ENCODE measurements at places on chromosomes 1 and 21. TPM values are rescaled to one million over a fixed set of nuclear protein-coding genes. Genes with fewer than 3 reads are reported as not detected.

DNA sequence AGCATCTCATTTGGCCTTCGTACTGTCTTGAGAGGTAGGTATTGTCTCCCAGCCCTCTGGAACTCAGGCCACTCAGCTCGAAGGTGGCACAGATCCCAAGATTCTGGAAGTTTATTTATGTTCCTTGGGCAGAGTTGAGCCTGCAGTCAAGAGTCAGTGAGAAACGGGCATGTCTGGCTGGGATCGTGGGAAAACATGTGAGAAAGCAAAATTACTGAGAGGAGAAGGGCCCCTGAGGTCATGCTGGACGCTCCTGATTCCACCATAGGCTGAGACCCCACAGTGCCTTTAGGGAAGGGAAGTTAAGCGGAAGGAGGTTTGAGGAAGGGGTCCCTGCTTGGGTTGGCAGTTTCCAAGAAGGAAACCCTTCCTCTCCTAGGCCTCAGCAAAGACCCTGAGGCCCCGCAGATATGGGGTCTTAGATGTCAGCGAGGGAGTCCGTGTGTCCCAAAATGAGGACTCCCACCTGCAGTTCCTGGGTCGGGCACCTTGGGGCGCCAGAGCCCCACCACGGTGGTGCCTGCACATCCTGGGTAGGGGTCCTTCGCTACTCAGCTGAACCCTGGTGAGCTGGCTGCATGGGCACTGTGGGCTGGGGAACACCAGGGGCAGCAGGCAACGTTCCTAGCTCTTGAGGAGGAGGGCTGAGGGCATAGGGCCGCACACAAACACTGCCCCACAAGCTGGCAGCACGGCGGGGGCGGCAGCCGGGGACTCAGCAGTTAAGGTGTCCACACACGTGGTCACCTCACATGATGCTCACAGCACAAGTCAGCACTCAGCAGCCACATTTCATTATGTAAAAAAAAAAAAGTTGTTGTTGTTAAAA lies 12.3 kb upstream of the SEMA4A start:
- no peak overlapping the region for H3K4me3 ChIP-seq
- DNase-seq: no peak
- no peak overlapping the region for H3K27ac ChIP-seq
- no peaks in the 10 kb centered on the region for H3K27me3 ChIP-seq
- peaks cover 13% of the 10 kb centered on the region for H3K4me1 ChIP-seq

The NCMAP gene
- total RNA-seq: 9.2 TPM

The C8B gene
- total RNA-seq: 1.2 TPM

DNA sequence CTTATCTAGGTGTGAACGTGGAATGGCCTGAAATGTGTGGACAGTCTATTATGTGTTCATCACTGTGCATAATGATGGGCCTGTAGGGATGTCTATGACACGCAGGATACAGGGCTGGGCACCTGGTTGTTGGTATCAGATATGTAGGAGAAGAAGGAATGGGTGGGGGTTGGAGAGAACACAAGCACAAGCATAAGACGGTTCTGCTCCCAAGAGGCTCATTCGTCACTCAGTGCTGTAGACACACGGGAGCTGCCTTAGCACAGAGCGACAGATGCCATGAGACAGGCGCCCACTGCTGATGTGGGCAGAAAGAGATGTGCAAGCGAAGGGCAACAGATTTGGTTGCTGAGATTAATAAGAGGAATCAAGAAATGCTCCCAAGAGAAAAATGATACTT lies 256.2 kb downstream of the DISC1 start:
- H3K4me1 ChIP-seq: no peaks in the 10 kb centered on the region
- no peaks in the 10 kb centered on the region for H3K27me3 ChIP-seq
- no peak for DNase-seq
- no peak overlapping the region for H3K4me3 ChIP-seq

- no peaks in the 10 kb centered on the region for H3K36me3 ChIP-seq
- no peaks in the 10 kb centered on the region for H3K27me3 ChIP-seq
- no peak overlapping the region for H3K4me3 ChIP-seq
- H3K27ac ChIP-seq: no peak overlapping the region
- no peak for DNase-seq
These were observed 85.9 kb downstream of the SELENOF start for GRCh38 chr1:86828024-86828423.

- no peak overlapping the region for H3K4me3 ChIP-seq
- H3K36me3 ChIP-seq: no peaks in the 10 kb centered on the region
- no peaks in the 10 kb centered on the region for H3K27me3 ChIP-seq
- H3K27ac ChIP-seq: no peak overlapping the region
- no peaks in the 10 kb centered on the region for H3K4me1 ChIP-seq
These were observed 717.5 kb downstream of the RWDD3 start for GRCh38 chr1:95951371-95952102.

The HP1BP3 gene
- total RNA-seq: 253 TPM

The GGPS1 gene
- 29.8 TPM for total RNA-seq

DNA sequence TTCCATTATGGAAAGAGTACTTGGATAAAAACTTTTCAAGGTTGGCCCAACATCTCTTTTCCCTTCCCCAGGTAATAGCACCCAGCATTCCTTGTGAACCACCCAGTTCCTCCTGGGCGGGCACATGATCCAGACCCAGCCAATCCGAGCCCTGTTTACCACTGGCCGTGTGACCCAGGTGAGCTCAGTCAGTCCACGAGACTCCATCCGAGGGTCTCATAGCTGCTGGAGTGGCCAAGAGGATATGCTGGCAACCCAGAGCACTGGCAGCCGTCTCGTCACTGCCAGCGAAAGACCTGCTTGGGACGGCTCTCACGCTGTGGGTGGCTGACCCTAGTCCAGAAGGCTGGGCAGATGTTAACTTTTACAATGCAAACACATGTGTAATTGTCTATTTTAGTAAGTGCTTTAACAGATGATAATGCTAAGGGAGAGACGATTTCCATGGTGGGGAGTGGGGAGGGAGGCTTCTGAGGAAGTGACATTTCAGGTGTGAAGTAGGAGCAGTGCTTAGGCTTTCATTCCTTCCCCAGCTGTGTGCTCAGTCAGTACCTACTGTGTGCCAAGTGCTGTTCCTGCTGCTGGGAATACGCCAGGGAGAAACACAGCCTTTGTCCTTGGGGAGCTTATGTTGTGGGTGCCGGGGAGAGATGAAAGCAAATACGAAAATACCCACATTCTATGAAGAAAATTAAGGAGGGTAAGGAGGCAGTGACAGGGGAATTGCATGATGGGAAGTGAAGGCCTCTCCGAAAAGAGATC lies 24.5 kb downstream of the PARK7 start:
- H3K27me3 ChIP-seq: no peaks in the 10 kb centered on the region
- no peak for DNase-seq
- H3K27ac ChIP-seq: no peak overlapping the region
- H3K4me1 ChIP-seq: peaks cover 9% of the 10 kb centered on the region
- peaks cover 50% of the 10 kb centered on the region for H3K36me3 ChIP-seq

DNA sequence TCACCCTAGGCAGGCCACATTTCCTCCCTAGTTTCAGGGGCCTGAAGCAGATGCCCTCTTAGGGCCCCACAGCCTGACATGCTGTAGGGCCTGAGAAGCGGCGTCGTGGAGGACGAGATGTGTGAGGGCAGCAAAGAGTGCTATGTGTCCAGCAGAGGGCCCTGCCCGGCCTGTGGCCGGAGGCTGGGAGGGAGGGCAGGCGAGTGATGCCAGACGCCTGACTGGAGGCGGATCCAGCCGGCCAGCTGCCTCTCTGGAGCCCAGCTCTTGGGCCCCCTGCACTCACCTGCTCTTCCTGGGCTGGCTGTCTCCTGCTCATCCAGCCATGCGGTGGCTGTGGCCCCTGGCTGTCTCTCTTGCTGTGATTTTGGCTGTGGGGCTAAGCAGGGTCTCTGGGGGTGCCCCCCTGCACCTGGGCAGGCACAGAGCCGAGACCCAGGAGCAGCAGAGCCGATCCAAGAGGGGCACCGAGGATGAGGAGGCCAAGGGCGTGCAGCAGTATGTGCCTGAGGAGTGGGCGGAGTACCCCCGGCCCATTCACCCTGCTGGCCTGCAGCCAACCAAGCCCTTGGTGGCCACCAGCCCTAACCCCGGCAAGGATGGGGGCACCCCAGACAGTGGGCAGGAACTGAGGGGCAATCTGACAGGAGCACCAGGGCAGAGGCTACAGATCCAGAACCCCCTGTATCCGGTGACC lies at the start of gene GPR37L1:
TSS of gene GPR37L1 (plus strand) at position 279 of the 697 bp plus-strand sequence. CDS start at position 326, 47 bp downstream.
- H3K4me3 ChIP-seq: no peak within 1 kb of the TSS
- DNase-seq: peak; percentile 76
- no peaks in the 10 kb centered on the region for H3K4me1 ChIP-seq

DNA sequence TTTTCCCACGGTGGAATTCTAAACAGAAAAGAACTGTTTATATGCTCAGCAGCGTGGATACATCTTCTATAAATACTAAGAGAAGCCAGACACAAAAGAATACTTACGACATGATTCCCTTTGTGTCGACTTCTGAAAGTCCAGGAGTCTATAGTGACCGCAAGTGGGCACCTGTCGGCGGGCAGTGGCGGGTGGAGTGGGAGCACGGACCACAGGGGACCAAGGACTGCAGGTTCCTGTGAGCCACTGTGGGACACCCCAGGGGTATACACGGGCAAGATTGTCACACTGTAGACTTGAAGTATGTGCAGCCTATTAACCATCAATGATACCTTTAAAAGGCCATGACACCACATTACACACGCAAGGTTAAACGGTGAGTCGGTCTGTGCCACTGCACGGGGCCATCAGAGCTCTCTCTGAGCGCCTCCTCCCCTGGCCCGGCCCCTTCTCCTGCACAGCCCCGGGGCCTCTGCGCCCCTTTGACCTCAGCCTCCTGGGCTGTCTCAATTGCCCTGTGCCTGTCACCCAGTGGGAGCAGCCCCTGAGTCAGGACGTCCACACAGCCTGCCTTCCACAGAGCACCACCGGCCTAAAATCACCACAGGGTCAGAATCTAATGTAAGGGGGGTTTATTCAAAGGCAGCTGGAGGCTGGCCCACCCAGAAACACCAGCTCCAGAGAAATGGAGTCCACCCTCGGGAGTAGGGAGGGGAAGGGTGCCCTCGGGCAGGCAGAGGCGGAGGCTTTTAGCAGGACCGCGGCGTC lies 90.0 kb upstream of the COL6A1 start:
- no peak overlapping the region for H3K4me3 ChIP-seq
- no peak overlapping the region for H3K27ac ChIP-seq
- DNase-seq: peak; percentile 33
- peaks cover 3% of the 10 kb centered on the region for H3K27me3 ChIP-seq

- H3K27ac ChIP-seq: no peak overlapping the region
- no peak overlapping the region for H3K4me3 ChIP-seq
- H3K27me3 ChIP-seq: no peaks in the 10 kb centered on the region
- H3K4me1 ChIP-seq: no peaks in the 10 kb centered on the region
- no peak for DNase-seq
These were observed 74.3 kb upstream of the CAPZB start for GRCh38 chr1:19559641-19560040.

GRCh38 chr1:30323841-30324240 lies 399.5 kb downstream of the MATN1 start:
- no peak overlapping the region for H3K4me3 ChIP-seq
- H3K27ac ChIP-seq: no peak overlapping the region
- peaks cover 19% of the 10 kb centered on the region for H3K27me3 ChIP-seq
- H3K36me3 ChIP-seq: no peaks in the 10 kb centered on the region
- no peaks in the 10 kb centered on the region for H3K4me1 ChIP-seq

The C4BPA gene
- total RNA-seq: 65.2 TPM

The ADAMTS1 gene
- total RNA-seq: 59.3 TPM

DNA sequence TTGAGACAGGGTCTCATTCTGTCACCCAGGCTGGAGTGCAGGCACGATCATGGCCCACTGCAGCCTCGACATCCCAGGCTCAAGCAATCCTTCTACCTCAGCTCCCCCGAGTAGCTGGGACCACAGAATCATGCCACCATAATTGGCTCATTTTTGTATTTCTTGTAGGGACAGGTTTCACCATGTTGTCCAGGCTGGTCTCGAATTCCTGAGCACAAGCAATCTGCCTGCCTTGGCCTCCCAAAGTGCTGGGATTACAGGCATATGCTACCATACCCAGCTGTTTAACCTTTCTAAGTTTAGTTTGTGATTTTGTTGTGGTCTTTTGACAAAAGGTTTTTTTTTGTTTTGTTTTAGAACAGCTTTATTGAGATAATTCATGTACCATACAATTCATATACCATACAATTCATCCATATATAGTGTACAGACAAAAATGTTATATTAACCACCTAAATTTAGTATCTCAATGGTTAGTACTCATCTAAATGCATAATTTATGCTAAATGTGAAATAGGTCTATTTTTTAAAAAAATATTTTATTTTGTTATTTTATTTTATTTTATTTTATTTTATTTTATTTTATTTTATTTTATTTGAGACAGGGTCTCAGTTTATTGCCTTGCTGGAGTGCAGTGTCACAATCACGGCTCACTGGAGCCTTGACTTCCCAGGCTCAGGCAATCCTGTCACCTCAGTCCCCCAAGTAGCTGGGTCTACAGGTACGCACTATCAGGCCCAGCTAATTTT lies 8.9 kb downstream of the ZMPSTE24 start:
- H3K4me1 ChIP-seq: peaks cover 10% of the 10 kb centered on the region
- peaks cover 80% of the 10 kb centered on the region for H3K36me3 ChIP-seq
- peak overlapping the region; percentile 27 for H3K27ac ChIP-seq
- DNase-seq: no peak
- no peak overlapping the region for H3K4me3 ChIP-seq

The OR10J1 gene
- total RNA-seq: not detected

- H3K36me3 ChIP-seq: no peaks in the 10 kb centered on the region
- H3K4me1 ChIP-seq: no peaks in the 10 kb centered on the region
- H3K27me3 ChIP-seq: no peaks in the 10 kb centered on the region
- DNase-seq: no peak
- H3K27ac ChIP-seq: no peak overlapping the region
These were observed 2.6 kb downstream of the CD5L start for GRCh38 chr1:157838966-157839365.

DNA sequence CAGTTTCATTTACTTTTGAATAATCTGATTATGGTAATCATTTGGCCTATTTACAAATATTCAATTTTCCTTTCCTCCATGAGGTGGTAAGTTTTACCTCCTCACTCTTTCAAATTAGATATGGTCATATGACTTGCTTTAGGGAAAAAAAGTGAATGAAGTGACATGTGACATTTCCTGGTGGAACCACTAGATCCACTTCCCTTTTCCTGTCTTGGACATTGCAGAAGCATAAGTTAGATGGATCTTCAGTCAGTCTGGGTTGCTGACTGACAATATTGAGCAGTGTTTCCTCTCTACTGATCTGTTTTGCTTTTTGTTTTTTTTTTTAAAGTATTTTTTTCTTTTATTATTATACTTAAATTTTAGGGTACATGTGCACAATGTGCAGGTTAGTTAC lies 481.1 kb upstream of the PTBP2 start:
- no peaks in the 10 kb centered on the region for H3K27me3 ChIP-seq
- H3K27ac ChIP-seq: no peak overlapping the region
- no peaks in the 10 kb centered on the region for H3K36me3 ChIP-seq
- no peak overlapping the region for H3K4me3 ChIP-seq
- DNase-seq: no peak
- H3K4me1 ChIP-seq: no peaks in the 10 kb centered on the region

- DNase-seq: no peak
- no peak overlapping the region for H3K27ac ChIP-seq
- no peaks in the 10 kb centered on the region for H3K4me1 ChIP-seq
These were observed 51.1 kb upstream of the KCNK2 start for GRCh38 chr1:215031392-215031791.

GRCh38 chr1:10730985-10731384 lies 65.5 kb downstream of the CASZ1 start:
- DNase-seq: no peak
- H3K27me3 ChIP-seq: no peaks in the 10 kb centered on the region
- no peaks in the 10 kb centered on the region for H3K36me3 ChIP-seq
- no peak overlapping the region for H3K4me3 ChIP-seq

- no peak for DNase-seq
- no peaks in the 10 kb centered on the region for H3K4me1 ChIP-seq
- no peaks in the 10 kb centered on the region for H3K36me3 ChIP-seq
- H3K4me3 ChIP-seq: no peak overlapping the region
These were observed 369.1 kb downstream of the S1PR1 start for GRCh38 chr1:101605878-101606277.

The CLDN19 gene
- not detected for total RNA-seq

Measured in lower lobe of right lung (tissue), 2 donors.